ENCODE measurements at places on chromosomes 11 and 22.

- no peak for DNase-seq
Observed at GRCh38 chr11:77301510-77301909, at the start of gene GDPD4. Gene GDPD4, minus strand, starts transcription at chr11:77301686. Its CDS starts 16,549 bp downstream, at chr11:77285137.

GRCh38 chr11:15805726-15806125, 550.6 kb downstream of the SOX6 start:
- no peak for DNase-seq

- no peak for DNase-seq
Observed at GRCh38 chr11:44071157-44071556, 5.1 kb downstream of the ACCS start.

GRCh38 chr11:77082838-77083565, 16.2 kb downstream of the CAPN5 start:
- peak; percentile 10 for DNase-seq

DNA sequence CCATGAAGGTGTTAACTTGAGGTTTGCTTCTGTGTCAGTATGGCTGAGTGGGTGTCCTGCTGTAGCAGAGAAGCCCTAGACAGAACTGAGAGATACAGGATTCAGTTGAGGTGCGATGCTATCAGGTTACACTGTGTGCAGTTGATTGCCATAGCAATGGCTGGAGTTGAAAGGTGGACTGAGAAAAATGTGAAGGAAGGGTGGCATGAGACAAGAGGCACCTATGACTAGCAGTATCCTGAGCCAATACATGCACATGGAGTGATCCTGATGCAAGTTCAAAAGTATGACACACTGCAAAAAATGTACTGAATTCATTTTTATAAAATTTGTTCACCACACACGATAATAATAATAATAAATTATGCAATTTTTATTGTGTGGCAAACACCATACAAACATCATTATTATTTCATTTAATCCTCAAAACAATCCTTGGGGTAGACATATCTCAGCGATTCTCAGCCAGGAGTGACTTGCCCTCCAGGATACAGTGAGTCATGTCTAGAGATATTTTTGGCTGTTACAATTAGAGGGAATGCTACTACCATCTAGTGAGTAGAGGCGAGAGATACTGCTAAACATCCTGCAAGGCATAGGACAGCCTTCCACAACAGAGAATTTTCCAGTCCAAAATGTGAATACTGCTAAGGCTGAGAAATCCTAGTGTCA, 3.9 kb upstream of the PIWIL4 start:
- no peak for DNase-seq

- DNase-seq = no peak
Observed at GRCh38 chr22:41367680-41368542, 13.8 kb upstream of the TEF start.

- DNase-seq = no peak
Observed at GRCh38 chr11:7569044-7569443, 55.2 kb downstream of the PPFIBP2 start.

All from stimulated activated CD4-positive, alpha-beta T cell treated with anti-CD3 and anti-CD28 coated beads, Interleukin-1b, Interleukin-23, amount 100 ng/mL, for 1 hour (primary cell).